NCI-H524 treated with DMSO at 0.1 percent for 48 hours (cell line): ENCODE measurements at places on chromosomes 4 and X.

GRCh38 chrX:151359931-151360871 lies 36.8 kb upstream of the VMA21 start:
- peak; percentile 0 for DNase-seq

DNA sequence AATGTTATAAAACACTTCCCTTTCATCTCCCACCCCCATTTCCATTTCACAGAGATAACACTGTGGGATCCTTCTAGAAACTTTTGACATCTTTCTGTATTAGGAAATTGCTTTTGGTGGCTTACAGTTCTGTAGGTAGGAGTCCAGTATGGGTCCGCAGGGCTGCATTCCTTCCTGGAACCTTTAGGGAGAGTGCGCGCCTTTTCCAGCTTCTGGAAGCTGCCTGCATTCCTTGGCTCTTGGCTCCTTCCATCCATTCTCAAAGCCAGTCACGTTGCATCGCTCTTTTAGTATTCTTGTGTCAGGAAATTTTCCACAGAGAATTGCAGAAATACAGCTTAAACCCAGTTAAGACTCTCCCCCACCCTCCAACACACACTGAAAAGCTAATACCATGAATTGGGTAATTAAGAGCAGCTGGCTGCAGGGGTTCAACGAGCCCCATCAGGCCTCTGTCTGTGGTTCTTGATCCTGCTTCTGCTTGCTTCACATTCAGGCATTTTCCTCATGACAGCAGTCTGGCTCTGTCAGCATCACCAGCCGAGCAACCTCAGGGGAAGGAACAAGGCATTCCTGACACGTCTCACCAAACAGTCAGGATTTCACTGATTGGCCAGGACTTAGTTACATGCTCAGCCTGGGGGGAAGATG lies 48.8 kb downstream of the SEPTIN11 start:
- DNase-seq, result no peak

DNA sequence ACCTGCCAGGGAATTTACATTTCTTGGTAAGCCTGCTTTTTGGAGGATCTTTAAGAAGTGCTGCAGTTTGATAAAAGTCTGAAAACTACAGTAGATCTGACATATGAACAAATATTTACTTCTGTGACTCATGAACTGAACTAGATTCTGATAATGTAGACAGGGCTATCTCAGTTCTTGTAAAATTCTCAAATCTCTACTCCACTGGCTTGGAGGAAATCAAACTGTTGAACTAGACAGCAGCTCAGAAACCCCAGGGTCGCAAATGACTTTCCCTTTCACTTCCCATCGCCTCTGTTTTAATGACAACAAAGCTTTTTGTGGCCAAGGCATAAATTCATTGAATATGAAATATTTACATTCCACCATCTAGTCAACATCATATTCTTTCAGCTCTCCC lies 15.4 kb upstream of the OCIAD1 start:
- no peak for DNase-seq

GRCh38 chr4:126807132-126807531 lies 825.6 kb upstream of the INTU start:
- no peak for DNase-seq

DNA sequence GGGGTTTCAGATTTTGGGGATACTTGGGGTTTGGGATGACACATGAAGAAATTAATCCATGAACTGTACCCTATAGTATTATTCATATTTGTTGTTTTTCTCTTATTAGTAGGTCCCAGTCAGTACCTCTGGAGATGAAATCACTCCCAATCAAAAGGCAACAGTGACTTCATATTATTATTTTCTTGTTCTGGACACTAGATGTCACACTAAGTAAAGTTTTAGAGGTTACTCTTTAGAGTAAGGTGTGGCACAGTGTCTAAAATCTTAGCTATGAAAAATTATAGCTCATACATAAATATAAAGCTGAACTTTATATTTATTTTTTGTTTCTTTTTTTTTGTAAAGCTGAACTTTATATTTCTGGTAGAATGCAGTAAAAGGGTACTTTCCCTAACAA lies 35.1 kb downstream of the FAM114A1 start:
- DNase-seq, result peak; percentile 17

GRCh38 chr4:146292508-146292907 lies 78.2 kb downstream of the REELD1 start:
- DNase-seq, result no peak

GRCh38 chr4:184215709-184216328 lies 1.9 kb downstream of the ENPP6 start:
- no peak for DNase-seq

- no peak for DNase-seq
Measured at GRCh38 chrX:152652060-152652459, 14.4 kb downstream of the GABRQ start.

DNA sequence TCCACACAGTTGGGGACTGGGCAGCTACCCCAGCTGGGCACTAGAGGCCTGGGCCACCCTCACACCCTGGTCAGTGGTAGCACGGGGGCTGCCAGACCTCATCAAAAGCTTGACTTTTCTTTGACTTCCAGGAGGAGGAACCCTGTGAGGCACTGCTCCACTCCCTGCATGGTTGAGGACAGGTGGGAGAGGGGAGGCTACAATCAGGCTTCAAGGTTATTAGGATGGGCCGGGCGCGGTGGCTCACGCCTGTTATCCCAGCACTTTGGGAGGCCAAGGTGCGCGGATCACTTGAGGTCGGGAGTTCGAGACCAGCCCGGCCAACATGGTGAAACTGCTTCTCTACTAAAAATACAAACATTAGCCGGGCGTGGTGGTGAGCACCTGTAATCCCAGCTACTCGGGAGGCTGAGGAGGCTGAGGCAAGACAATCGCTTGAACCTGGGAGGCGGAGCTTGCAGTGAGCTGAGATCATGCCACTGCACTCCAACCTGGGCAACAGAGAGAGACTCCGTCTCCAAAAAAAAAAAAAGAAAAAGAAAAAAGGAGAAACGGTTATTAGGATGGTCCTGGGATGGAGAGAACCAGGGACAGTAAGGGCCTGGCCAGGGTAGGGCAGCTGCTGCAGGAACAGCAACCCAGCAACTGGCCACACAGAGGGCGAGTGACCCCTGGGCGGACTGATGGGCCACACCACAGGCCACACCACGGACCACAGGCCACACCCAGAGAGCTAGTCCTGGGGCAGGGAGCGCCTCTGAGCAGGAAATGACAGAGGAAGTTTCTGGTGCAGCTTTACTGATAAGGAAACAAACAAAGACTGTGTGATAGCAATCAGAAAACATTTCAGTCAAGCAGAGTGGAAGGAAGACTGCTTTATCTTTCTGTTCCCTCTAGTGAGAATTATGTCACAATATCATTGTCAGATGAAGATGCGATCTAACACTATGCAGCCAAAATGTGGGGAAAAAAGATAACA lies 20.5 kb upstream of the OPN1LW start:
- DNase-seq, result no peak

- no peak for DNase-seq
Measured at GRCh38 chr4:185773419-185773818, 38.6 kb downstream of the SORBS2 start.

- no peak for DNase-seq
Measured at GRCh38 chr4:4752576-4753401, 106.7 kb upstream of the MSX1 start.

DNA sequence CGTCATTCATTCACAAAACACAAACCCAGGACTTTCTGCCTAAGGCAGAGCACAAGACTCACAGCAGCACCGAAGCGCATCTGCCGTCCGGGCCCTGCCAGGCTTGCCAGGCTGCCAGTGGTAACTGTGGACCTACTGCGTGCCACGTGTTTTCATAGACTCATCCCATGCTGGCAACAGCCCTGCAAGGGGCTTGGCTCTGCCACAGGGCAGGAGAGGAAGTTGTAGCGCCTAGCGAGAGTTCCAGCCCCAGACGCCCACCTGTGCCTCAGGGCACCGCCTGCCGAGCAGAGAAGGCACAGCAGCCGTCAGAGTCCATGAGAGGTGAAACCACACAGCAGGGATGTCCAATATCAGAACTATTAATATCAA lies 18.9 kb upstream of the MRFAP1 start:
- no peak for DNase-seq

GRCh38 chr4:26196567-26196966 lies 124.2 kb upstream of the RBPJ start:
- no peak for DNase-seq

GRCh38 chrX:63275127-63275526 lies 76.0 kb downstream of the SPIN4 start:
- no peak for DNase-seq

DNA sequence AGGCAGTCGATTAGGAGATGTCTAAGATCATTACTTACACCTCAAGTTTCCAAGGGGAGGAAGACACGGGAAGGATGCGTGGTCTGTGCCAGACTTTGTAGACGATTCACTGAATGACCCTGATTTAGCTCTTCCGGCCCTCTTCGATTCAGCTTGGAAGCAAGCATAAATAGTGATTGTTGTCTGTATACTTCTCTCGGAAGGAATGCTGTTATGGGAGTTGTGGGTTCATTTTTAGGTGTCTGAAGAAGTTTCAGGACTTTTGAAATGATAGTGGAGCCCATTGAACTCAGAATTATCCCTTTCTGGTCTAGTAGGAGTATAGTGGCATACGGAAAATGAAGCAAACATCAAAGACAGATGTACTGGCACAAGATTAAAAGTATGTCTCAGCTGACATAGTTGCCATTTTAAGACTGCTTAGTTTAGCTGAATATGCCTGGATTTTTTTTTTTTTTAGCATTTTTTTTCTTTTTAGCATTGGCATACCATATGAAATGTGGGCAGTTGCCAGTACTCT lies 1.0 kb upstream of the ANKRD17 start:
- no peak for DNase-seq

DNA sequence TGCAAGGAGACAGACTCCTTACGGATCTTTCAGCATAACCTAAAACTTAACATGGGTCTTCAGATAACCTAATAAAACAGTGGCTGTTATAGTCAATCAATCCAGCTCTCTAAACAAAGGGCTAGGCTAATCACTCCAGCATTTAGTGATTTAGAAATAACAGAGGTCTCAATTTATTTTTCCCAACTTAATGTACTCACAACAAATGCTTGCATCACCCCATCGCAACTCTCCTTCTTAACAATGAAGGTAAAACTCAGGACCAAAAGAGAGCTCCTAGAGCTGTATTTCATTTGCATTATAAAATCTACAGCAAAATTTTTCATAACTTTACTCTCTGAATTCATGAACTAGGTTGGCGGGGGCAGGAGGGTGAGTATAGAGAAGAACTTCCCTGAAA lies 1.1 kb downstream of the LIN54 start:
- DNase-seq, result no peak

- no peak for DNase-seq
Measured at GRCh38 chrX:114075073-114075673, 508.7 kb upstream of the HTR2C start.

- DNase-seq, result peak; percentile 34
Measured at GRCh38 chr4:40149960-40150385, 46.9 kb upstream of the RHOH start.

DNA sequence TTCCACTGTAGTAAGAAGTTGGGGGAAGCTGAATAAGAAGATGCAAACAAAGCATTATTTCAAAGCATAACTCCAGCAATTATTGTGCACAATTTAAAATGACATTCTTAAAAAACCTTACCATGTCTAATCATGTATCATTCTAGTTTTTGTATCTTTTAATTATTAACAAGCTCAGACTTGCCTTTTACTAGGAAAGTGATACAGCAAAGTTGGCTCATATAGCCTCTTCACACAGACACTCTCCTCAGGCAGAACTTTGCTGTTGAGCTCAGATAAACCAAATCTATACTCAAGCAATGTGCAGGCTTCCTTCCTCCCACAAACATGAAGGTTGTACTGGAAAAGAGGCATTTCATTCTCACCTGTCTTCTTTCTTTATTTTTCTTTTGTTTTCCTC lies 358.7 kb upstream of the EMCN start:
- no peak for DNase-seq

DNA sequence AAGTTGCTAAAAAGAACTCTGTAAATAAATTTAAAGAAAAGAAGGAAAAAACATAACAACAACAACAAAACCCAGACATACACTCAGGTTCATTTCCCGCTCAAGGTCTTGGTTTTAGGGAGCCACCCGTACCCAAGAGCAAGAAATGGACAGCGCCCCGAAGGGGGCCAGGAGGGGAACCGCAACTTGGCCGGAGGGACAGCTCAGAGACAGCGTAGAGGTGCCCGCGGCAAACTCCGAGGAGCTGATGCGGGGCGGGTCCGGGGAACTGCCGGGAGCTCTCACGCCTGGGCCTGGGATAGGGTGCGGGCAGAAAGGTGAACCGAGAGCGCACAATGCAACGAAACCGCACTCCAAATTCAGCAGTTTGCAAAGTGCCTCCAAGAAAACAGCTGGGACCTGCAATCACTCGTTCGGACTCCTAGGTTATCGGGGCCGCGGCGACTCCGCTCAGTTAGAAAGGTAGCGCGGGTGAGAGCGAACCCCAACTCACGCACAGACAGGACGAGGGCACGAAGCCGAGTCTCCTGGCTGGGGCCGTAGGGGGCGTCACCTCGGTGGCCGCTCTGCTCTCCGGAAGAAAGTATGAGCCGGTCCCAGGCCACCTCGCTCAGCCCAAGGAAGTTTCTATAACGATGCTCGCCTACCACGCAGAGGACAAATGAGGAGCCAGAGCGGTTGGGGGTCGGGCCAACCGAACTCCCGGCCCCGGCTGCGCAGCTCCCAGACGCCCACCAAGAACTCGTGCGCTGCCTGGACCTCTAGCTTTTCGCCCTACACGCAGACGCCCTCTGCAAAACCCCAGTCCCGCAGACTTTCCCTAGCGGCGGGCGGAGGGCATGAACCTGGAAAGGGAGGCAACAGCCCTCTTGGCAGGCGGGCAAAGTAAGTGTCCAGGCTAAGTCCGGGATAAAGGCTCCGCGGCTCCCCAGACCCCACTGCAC lies 1.4 kb downstream of the NDNF start:
- no peak for DNase-seq

DNA sequence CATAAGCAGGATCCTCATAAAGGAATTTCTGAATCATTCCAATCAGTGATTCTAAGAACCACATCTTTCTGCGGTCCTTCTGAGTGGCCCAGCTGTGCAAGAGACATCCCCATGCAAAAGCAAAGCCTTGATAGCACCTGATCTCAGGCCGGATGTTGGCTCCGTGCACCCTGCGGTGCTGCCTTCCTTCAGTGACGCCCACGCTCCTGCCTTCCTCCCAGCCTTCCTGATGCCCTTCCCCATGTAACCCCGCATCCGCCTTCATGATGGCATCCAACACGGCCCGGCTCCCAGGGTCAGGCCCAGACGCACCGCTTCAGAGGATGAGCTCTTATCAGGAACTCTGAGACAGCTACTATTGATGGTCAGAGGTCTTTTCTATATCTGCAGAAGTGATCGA lies 20.4 kb upstream of the CYP4V2 start:
- DNase-seq, result no peak

GRCh38 chr4:53885668-53886067 lies 178.7 kb downstream of the CHIC2 start:
- no peak for DNase-seq

GRCh38 chr4:138562544-138562991 lies 320.4 kb upstream of the SLC7A11 start:
- no peak for DNase-seq

DNA sequence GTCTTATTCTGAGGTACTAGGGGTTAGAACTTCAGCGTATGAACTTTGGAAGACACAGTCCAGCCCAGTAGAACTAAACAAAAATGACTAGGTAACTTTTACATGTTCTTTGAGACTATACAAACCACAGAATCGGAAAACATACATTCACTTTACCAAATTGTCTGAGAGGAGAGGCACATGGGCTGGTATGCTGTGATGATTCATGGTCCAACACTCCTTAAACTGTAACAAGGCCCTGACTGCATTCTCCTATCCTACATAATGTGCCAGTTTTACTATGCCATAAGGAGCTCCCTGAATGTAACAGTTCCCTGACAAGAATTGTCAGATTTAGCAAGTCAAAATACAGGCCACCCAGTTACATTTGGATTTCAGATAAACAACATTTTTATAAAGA lies 640.0 kb downstream of the RAB28 start:
- no peak for DNase-seq
